ENCODE measurements at places on chromosomes 5 and 9.

DNA sequence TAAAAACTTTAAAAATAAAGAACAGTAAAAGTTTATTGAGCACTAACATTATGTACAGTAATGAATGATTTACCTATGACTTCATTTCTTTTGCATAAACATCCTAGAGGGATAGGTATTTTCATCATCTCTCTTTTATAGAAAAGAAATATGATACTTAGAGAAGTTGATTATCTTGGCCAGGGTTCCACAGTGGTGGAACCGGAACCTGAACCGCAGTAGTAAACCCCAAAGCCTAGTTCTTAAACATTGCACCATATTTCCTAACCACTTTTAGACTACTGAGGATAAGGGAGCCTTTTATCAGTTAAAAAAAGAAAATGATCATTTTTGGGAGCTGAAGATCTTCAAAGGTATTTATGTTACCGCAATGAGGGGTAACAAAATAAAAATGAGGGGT is 205.7 kb upstream of the SGCD start:
- DNase-seq, result no peak

DNA sequence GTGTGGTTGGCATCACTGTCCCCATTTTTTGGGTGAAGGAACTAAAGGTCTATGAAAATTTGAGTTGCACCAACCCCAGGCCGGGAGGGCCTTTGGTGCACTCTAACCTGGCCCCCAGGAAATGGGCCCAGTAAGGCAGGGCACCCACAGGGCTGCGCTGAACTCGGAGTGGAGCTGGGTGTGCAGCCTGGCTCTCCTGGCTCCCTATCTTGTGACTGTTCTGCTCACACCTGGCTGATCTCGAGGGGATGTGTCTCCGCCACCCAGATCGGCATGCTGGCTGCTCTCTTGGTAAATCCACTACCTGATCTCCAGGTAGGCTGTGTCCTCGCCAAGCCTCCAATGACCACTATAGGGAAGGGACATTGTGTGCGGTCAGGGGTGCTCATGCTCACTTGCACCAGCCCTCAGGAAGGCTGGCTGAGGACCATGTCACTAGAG is 259.8 kb downstream of the NSG2 start:
- no peak for DNase-seq

GRCh38 chr5:56388229-56388985 is 155.3 kb upstream of the ANKRD55 start:
- DNase-seq, result no peak

GRCh38 chr5:64864171-64864570 is 95.4 kb downstream of the CWC27 start:
- DNase-seq, result no peak
